MCF 10A (cell line): ENCODE measurements at places on chromosomes 16 and 17. TPM values are rescaled to one million over a fixed set of nuclear protein-coding genes. Genes with fewer than 3 reads are reported as not detected.

DNA sequence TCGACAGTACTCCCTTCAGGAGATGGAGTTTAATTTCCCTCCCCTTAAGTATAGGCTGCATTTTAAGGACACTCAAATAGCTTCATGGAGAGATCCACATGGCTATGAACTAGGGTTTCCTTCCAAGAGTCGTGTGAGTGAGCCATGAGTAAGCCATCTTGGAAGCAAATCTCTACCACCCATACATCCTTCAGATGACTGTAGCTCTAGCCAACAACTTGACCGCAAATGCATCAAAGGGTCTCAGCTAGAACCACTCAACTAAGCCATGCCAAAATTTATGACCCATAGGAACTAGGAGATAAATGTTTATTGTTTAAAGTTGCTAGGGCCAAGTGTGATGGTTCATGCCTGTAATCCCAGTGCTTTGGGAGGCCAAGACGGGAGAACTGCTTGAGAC lies 43.4 kb downstream of the METTL16 start:
- no peak for DNase-seq

NLGN2 gene
- 6.7 and 9.0 TPM in 2 replicates for total RNA-seq

CCL4 gene
- not detected in 2 replicates for total RNA-seq

GRCh38 chr17:31269036-31269577 lies 27.9 kb downstream of the OMG start:
- DNase-seq: peak; percentile 33

DNA sequence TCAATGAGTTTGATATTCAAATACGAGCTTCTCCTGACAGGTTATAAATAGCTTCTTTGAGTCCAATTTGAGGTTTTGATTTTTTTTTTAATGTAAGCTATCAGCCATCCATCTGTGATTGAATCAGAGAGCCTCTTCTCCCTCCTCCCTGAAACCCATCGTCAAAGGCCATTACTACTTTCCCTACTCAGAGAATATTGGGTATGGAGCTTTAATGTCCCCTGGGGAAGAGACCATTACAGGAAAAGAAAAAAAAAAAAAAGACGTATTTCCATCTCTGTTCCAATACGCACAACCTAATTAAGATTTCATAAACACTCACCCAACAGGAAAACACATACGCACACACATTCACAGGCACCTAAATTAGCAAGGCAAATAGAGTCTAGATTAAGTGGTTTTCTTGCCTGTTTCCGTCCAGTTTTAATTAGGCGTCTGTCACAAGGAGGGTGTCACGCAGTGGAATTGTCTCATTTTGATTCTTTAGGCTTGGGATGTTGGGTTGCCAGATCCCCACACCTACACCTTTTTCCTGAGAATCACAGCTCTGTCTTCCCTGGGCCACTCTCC lies 194.3 kb upstream of the RPL38 start:
- no peak for DNase-seq

DNA sequence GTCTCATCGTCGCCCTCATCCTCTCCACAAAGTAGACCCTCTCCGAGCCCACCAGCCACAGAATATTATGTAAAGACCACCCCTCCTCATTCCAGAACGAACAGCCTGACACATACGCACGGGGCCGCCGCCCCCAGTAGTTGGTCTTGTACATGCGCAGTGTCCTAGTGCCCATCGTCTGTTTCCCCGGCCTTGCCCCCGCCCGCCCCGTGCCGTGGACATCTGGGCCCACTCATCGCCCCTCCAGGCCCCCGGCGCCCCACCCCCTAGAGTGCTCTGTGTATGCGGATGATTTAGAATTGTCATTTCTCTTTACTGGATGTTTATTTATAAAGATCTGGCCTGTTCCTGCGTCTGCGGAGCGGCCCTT lies 475 bp upstream of the AMDHD2 start:
- DNase-seq: no peak

GRCh38 chr16:4685292-4685691 lies 8.1 kb upstream of the NUDT16L1 start:
- no peak for DNase-seq

DNA sequence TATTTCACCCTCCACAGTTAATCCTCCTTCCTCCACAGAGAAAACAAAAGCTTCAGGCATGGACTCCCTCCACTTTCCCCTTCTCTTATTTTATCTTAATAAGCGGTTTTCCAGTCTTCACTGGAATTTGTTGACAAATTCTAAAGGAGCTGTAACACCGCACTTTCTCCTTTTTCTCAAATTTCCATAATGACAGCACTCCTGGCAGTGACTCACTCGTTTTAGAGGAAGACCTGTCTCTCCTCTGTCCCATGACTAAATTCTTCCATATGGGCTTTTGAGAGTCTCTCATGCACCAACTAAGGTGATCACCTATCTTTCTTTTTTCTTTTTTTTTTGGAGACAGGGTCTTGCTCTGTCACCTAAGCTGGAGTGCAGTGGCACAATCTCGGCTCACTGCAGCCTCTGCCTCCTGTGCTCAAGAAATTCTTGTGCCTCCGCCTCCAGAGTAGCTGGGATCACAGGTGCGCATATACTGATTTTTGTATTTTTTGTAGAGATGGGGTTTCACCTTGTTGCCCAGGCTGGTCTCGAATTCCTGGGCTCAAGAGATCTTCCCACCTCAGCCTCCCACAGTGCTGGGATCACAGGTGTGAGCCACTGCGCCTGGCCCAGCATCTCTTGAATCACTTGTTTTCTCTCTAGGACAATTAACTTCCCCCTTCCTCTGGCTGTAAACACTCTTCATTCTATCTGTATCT lies 7.7 kb downstream of the ITGAM start:
- peak; percentile 30 for DNase-seq

KRTAP16-1 gene
- total RNA-seq: not detected in 2 replicates

- no peak for DNase-seq
Observed at GRCh38 chr17:8080799-8081219, 6.7 kb downstream of the ALOX12B start.

TP53TG3C gene
- total RNA-seq: not detected in 2 replicates

GRCh38 chr17:1179818-1180742 lies at the start of gene ABR:
TSS of gene ABR (minus strand) at chr17:1179981. CDS start at chr17:1179727, 254 bp downstream.
- DNase-seq: no peak

- DNase-seq: no peak
Observed at GRCh38 chr16:8087597-8088289, 502.6 kb downstream of the TMEM114 start.

- no peak for DNase-seq
Observed at GRCh38 chr16:51440131-51440889, 289.2 kb upstream of the SALL1 start.
